Inflammatory macrophage (primary cell): ENCODE measurements at places on chromosomes 11 and 22.

- DNase-seq, result peak; percentile 92
Observed at GRCh38 chr22:17158568-17159503, at the start of gene HDHD5. Gene HDHD5, minus strand, starts transcription at chr22:17159277. Its CDS starts 26 bp downstream, at chr22:17159251.

DNA sequence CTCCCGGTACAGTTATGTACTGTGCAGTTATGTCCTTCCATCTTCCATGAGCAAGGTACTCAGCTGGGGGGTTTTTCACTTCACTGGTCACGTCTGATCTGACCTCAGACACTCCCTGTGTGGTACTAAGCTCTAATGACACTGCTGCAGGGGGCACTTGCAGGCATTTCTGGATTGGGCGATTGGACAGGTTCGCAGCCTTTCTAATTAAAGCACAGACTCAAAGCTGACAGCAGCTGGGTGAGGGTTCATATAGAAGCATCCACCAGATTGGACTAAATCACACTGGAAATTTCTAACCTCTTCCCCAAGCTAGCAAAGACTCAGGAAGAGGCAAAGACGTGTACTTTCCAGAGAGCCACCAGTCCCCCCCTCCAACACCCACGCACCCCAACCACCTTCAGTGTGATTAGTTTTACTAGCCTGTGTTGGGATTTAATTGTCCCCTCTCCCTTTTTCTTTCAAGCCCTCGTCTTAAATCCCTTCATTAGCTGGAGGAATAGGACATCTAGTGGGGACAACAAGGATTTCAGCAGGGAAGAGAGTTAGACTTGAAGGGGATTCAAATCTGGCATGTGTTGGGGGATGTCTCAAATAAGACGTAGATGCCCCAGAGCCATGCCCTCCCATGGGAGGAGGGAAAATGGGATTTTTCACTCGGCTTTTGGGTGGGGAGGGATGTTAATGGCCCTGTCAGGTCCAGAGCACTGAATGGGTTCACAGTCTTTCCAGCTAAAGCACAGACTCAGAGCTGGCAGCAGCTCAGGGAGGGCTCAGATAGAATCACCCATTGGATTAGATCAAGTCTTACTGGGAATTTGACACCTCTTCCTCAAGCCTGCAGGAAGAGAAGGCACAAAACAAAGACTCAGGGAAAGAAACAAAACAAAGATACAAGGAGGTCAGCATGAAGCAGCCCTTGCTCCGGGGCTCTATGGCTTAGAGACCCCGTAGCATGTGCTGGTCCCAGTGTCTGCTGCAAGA lies 10.9 kb downstream of the INS start:
- DNase-seq, result no peak

DNA sequence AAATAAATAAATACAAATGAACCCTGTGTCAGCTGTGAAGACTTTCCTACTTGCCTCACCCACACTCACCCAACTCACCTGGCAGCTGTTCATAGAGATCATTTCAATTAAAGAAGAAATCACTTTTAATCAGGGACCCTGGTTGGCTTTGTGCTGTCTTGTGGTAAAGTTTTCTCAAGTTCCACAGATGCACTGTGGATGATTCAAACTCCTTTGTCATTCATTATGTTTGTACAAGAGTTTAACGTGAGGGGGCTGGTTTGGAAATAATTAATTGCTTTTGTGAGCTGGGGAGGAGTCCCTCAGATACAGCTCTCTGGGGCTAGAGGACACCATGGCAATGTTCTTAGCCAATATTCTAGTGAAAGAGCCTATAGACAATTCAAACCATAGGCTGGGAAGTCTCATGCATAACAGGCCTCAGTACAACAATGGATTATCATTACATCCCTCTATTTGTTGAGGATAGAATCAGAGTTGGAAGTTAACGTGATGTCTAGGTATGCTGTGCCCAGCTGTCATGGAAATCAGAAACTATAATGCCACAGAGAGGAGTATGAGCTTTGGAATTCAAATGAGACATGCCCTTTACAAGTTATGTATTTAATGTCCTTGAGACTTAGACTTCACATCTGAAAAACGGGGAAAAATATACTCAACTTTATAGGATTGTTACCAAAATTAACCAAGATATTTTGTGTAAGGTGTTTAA lies 698.5 kb downstream of the KCNA4 start:
- DNase-seq, result no peak

- DNase-seq, result no peak
Observed at GRCh38 chr22:39130152-39130704, 22.3 kb downstream of the CBX7 start.

DNA sequence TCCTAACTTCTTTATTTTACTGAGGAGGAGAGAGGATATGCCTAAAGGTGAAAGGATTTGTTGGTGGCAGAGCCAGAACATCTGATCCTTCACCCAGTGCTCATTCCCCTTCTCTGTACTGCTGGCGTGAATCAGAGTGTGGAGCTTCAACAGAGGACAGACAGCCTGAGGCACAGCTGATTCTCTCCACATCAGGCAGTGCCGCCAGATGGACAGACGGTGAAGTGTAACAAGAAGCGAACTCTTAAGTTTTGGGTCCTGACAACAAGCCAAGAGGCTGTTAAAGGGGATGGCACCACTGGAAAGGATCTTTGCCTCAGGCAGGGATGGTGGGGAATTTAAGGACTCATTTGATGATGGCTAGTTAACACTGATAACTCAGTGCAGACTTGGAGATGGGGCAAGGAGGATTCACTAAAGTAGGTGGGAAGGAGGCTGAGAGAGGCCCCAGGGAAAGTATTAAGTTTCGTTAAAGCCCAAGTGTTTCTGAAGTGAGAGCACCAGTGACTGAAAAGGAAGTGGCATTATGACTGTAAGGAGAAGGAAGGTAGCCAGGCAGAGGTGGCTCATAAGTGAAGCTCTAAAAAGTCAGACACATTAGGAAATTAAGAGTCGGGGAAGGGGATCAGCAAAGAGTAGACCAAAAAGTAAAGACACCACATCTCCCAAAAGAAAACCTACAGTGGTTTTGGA lies 81.3 kb downstream of the CLPB start:
- no peak for DNase-seq

DNA sequence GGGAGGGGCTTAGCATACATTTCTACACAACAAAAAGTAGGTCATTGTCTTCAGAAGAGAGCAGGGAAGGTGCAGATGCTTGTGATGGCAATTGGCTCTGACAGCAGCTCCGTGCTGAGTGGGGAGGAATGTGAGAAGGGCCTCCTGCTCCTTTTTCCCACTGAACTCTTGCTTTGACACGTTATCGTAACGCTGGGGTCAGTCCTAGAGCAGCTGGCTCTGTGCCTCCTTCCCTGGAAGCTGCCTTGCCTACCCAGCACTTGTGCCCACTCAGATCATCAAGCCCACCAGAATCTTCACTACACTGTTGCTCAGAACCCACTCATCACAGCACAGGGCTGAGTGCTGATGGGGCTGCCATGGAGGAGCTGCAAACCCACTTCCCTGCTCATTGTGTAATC lies 14.9 kb upstream of the NAV2 start:
- DNase-seq, result no peak

DNA sequence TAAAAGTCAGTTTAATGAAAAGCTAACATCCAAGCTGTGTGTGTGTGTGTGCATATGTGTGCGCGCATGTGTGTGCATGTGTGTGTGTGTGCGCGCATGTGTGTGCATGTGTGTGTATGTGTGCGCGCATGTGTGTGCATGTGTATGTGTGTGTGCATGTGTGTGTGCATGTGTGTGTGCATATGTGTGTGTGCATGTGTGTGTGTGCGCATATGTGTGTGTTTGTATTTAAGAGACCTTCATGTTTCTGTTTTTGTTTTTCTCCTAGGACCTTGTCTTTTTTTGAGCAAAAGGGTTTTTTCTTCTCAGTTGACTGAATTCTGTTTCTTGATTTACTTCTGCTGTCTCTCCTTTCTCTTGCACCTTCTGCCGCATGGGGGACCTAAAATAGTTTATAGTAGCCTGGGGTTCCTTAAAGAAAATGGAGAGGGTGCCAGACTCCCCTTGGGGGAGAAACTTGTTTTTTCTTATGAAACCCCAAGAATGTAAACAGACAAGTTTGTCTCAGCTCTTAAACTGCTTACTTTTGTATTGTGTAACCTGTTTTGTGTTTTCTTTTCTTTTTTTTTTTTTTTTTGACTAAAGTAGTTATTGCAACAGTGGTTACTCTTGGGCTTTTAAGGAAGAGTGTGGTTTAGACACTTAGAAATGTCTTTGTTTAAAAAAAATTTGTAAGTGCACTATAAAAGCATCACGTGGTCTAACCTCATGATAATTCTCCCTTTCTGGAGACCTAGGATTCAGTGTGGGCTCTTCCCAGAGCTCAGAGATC lies 53.0 kb downstream of the OSBPL5 start:
- DNase-seq, result peak; percentile 83

DNA sequence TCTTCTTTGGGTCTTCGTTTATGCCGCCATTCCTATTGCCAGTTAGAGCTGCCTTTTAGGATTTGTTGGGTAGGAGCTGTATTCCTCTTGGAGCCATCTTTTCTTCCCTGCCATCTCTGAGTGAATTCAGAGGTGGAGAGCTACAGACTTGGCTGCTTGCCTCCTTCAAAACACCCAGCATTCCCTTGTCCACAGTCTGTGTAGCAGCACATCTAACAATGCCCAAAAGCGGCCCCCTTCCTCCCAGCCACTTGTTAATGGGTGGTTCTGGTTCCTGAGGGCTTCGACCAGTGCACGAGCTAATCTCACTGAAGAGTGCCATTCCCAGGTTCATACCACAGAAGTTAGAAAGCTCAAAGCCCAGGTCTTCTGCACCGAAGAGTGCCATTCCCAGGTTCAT lies 37.7 kb downstream of the MARK2 start:
- no peak for DNase-seq

DNA sequence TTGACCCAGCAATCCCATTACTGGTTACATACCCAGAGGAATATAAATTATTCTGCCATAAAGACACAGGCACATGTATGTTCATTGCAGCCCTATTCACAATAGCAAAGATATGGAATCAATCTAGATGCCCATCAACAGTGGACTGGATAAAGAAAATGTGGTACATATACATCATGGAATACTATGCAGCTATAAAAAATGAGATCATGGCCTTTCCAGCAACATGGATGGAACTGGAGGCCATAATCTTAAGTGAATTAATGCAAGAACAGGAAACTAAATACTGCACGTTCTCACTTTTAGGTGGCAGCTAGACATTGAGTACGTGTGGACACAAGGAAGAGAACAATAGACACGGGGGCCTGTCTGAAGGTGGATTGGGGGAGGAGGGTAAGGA lies 15.1 kb upstream of the WNT11 start:
- no peak for DNase-seq

- DNase-seq, result peak; percentile 51
Observed at GRCh38 chr11:975827-976226, 50.2 kb downstream of the AP2A2 start.

- no peak for DNase-seq
Observed at GRCh38 chr11:108002476-108002875, 6.2 kb upstream of the CUL5 start.

DNA sequence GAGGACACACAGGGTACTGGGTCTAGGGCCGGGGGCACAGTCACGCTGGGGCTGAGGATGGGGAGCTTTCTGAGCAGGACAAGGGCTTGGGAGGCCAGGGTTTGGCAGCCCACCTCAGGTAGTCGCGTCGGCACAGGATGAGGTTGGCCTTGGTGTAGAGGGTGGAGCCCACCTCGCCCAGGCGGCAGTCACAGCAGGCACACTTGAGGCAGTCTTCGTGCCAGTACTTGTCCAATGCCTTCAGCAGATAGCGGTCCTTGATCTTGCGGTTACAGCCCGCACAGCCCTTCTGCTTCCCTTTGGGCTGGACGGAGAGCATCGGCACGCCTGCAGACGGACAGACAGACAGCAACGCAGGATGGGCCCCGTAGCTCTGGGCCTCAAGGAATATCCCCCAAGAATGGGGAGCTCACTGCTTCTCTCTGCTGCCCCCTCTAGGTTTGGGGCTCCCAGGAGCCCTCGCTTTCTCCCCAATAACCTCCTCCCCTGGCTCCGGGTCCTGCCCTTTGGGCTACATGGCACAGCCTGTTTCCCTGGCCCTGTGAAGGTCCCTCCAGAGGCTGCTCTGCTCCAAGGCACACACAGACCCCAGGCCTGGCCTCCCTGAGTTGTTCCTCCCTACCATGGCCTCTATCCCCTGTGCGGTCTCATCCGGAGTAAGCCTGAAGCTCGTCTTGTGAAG lies 33.4 kb downstream of the LMO1 start:
- DNase-seq, result no peak

DNA sequence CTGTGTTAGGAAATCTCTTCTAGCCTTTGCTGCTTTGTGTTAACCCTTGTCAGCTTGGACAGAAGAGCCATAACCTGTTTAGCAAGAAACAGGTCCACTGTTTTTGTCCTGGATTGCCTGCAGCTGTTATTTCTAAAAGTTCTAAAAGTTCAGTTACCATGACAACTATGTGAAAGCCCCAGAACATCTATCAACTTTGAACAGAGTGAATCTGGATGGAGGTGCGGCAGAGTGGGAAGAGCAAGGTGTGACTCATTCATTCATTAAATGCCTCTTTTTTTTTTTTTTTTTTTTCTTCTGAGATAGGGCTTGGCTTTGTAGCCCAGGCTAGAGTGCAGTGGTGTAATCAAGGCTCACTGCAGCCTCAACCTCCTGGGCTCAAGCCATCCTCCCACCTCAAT lies 50.5 kb downstream of the RBX1 start:
- DNase-seq, result no peak

DNA sequence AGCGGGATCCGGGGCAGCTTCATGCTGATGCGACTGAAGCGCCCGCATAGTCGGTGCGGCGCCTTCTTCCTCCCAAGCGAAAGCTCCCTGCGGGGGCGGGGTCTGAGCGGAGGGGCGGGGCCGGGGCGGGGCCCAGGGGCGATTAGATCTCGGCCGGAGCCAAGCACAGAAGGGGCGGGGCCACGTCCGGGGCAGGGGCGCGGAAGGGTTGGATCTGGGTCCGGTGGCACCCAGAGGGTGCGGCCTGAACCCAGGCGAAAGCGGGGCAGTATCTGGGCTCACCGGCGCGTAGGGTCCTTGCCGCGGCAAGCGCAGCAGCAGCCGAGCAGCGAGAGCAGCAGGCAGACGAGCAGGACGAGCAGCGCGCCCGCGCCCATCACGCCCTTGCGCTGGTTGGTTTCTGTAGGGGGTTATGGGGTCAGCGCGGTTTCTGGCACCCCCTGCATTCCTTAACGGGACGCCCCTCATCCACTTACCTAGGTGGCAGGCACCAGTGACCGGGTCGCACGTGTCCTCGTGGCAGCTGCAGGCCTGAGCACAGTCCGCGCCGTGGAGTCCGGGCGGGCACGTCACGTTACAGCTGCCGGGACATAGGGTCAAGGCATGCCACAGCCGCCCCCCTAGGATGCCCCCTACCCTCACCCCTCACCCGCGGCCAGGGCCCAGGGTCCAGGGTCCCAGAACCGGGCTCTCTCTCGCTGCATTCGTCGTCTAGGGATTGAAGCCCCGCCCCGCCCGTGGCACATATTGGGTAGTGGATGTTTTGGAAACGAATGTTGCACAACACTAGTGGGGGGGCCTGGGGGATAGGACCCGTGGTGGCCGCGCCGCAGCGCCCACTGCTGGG lies 8.1 kb downstream of the SCARF2 start:
- peak; percentile 60 for DNase-seq

- no peak for DNase-seq
Observed at GRCh38 chr11:8097926-8098325, 16.9 kb downstream of the TUB start.

DNA sequence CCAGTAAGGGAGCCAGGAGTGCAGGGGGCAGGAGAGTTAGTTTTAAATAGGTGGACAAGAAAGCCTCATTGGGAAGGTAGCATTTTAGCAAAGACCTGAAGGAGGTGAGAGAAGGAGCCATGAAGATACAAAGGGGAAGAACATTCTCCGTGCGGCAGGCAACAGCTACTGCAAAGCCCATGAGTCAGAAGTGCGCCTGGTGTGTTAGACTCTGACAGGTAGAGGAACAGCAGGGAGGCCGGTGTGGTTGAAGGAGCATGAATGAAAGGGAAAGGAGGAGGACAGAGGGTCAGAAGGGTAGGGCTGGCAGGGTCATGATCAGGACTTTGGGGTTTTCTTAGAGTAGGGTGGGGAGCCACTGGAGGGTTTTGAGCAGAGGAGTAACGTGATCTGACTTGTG lies 34.5 kb upstream of the PAMR1 start:
- DNase-seq, result no peak
